ENCODE measurements at places on chromosomes 4 and X. TPM values are rescaled to one million over a fixed set of nuclear protein-coding genes. Genes with fewer than 3 reads are reported as not detected.

TAF7L gene
- not detected for total RNA-seq

MAGEE2 gene
- total RNA-seq, result not detected

DNA sequence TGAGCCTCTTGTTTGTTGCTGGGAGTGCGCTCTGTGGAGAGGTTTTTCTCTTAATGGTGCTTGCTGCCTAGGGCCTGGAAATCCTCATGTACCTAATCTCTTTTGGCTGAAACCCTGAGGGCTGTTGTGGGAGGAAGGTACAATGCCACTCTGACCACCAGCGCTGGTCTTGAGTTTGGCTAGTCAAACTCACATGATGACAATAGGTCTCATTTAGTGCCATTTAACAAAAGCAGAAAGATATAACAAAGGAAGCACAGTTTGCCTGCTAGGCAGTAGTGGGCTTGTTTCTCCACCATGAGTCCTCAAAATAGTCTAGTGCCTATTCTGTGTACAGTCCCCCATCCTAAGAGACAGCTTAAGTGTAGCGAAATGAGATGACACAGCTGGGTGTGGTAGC is 111.3 kb downstream of the TSPAN7 start:
- DNase-seq, result no peak
- peaks cover 6% of the 10 kb centered on the region for H3K4me1 ChIP-seq
- no peaks in the 10 kb centered on the region for H3K36me3 ChIP-seq
- no peak overlapping the region for H3K27ac ChIP-seq

DNA sequence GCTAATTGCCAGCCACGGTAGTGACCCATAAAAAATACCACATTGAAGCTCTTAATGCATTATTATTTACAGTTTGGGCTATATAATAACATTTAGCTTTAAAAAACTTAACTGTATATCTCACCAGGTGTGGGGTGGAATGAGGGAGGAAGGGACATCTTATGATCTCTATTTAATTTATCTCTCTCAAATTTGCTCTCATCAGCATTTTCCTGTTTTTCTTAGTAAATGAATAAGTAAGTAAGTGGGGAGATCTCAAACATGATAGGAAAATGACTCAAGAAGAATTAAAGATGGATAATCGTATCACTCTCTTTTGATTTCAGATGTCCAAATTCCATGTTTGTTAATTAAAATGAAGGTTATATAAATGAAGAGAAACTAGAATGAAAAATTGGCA is 200.7 kb upstream of the NR3C2 start:
- no peaks in the 10 kb centered on the region for H3K27me3 ChIP-seq
- no peak for DNase-seq
- H3K27ac ChIP-seq, result no peak overlapping the region
- H3K4me1 ChIP-seq, result no peaks in the 10 kb centered on the region

GRCh38 chr4:161320377-161320776 is 843.4 kb downstream of the FSTL5 start:
- no peak for DNase-seq
- no peaks in the 10 kb centered on the region for H3K4me1 ChIP-seq
- no peaks in the 10 kb centered on the region for H3K27me3 ChIP-seq
- no peak overlapping the region for H3K27ac ChIP-seq
- H3K36me3 ChIP-seq, result no peaks in the 10 kb centered on the region
- no peak overlapping the region for H3K4me3 ChIP-seq

DNA sequence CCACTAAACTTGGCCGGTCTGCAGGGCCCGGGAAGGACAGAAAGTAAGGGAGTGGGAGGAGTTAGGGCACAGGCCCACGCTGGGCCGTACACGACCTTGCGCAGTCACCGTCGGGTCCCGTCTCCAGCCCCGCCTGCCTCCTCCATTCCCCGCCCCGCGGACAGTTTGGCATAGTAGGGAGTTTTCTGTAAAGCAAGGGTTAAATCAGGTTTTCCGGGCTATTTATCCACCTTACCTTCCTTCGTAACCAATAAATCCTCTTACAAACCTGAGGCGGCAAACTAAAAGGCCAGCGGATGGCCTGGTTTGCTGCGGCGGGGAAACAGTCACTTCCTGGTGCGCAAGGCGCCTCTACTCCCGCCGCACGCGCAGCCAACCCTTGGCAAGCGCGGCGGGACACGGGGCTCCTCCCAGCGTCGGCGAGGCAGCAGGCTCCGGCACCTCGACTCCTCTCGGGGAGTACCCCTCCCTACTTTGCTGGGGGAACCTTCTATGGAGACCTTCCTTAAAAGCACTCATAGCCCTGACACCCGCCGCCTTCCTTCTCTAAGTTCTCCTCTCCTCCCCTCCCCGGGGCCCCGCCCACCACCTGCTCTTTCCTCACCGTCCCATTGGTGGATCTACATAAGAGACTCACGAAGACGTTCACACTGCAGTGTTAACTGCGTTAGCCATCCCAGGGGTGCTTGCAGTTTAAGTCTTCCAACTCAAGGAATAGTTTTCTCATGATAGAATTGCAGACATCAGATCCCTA is at the start of gene TRMT2B:
TRMT2B (minus strand) TSS at position 563 of the 754 bp plus-strand sequence. CDS start 9,822 bp downstream, outside the sequence.
- peak; percentile 88 for DNase-seq
- peak within 1 kb of the TSS; percentile 97 for H3K27ac ChIP-seq
- peak within 1 kb of the TSS; percentile 75 for H3K4me3 ChIP-seq
- H3K27me3 ChIP-seq, result no peaks in the 10 kb centered on the region

GRCh38 chr4:2745981-2746806 is 9.9 kb downstream of the TNIP2 start:
- peak; percentile 80 for DNase-seq
- H3K4me3 ChIP-seq, result peak overlapping the region; percentile 30
- H3K4me1 ChIP-seq, result peaks cover 45% of the 10 kb centered on the region
- peak overlapping the region; percentile 90 for H3K27ac ChIP-seq

GRCh38 chr4:39637586-39638353 is 895 bp downstream of the SMIM14 start:
- peaks cover 38% of the 10 kb centered on the region for H3K4me1 ChIP-seq
- DNase-seq, result peak; percentile 27
- H3K27me3 ChIP-seq, result peaks cover 2% of the 10 kb centered on the region
- peak overlapping the region; percentile 92 for H3K27ac ChIP-seq

BBS7 gene
- 16.3 TPM for total RNA-seq

DNA sequence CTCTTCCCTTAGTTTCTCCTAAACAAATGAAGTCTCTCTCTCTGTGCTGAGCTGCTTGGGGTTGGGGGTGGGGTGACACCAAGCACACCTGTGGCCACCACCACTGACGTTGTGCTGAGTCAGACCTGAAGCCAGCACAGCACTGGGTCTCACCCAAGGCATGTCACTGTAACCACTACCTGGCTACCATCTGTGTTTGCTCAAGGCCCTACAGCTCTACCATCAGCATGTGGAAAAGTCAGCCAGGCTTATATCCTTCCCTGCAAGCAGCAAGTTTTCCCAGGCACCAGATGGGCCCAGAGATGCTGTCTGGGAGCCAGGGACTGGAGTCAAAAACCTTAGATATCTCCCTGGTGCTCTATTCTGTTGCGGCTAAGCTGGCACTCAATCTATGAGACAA is 6.9 kb downstream of the CXCL10 start:
- no peak overlapping the region for H3K27ac ChIP-seq
- DNase-seq, result peak; percentile 17
- peaks cover 6% of the 10 kb centered on the region for H3K27me3 ChIP-seq
- H3K4me1 ChIP-seq, result peaks cover 17% of the 10 kb centered on the region

CLDN22 gene
- total RNA-seq, result not detected

TMEM131L gene
- 49.3 TPM for total RNA-seq

DNA sequence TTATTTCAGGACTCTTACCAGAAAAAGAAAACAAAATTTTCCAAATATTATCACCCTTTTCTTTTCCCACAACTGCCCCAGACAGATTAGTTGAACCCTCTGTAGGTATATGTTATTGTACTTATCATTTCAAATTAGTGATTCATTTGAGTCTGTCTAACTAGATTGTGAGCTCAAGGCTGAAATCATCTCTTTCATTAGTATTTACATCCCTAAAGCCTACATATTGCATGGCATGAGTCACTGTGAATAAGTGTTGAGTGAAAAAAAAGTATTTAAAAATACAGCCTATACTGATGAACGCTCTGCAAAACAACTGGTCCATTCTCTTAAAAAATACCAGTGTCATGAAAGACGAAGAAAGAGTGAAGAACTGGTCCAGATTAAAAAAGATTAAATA is 3.9 kb downstream of the PAGE3 start:
- H3K36me3 ChIP-seq, result no peaks in the 10 kb centered on the region
- no peak overlapping the region for H3K4me3 ChIP-seq
- H3K27me3 ChIP-seq, result no peaks in the 10 kb centered on the region
- H3K4me1 ChIP-seq, result no peaks in the 10 kb centered on the region
- no peak overlapping the region for H3K27ac ChIP-seq

GRCh38 chr4:183445097-183445428 is 627 bp downstream of the CDKN2AIP start:
- H3K4me3 ChIP-seq, result peak overlapping the region; percentile 93
- peaks cover 47% of the 10 kb centered on the region for H3K36me3 ChIP-seq
- H3K4me1 ChIP-seq, result peaks cover 51% of the 10 kb centered on the region
- no peaks in the 10 kb centered on the region for H3K27me3 ChIP-seq
- no peak for DNase-seq

- no peak overlapping the region for H3K27ac ChIP-seq
- no peaks in the 10 kb centered on the region for H3K27me3 ChIP-seq
- peaks cover 9% of the 10 kb centered on the region for H3K36me3 ChIP-seq
- H3K4me3 ChIP-seq, result no peak overlapping the region
- H3K4me1 ChIP-seq, result peaks cover 24% of the 10 kb centered on the region
Measured at GRCh38 chrX:154381271-154381670, 2.2 kb downstream of the EMD start.

DNA sequence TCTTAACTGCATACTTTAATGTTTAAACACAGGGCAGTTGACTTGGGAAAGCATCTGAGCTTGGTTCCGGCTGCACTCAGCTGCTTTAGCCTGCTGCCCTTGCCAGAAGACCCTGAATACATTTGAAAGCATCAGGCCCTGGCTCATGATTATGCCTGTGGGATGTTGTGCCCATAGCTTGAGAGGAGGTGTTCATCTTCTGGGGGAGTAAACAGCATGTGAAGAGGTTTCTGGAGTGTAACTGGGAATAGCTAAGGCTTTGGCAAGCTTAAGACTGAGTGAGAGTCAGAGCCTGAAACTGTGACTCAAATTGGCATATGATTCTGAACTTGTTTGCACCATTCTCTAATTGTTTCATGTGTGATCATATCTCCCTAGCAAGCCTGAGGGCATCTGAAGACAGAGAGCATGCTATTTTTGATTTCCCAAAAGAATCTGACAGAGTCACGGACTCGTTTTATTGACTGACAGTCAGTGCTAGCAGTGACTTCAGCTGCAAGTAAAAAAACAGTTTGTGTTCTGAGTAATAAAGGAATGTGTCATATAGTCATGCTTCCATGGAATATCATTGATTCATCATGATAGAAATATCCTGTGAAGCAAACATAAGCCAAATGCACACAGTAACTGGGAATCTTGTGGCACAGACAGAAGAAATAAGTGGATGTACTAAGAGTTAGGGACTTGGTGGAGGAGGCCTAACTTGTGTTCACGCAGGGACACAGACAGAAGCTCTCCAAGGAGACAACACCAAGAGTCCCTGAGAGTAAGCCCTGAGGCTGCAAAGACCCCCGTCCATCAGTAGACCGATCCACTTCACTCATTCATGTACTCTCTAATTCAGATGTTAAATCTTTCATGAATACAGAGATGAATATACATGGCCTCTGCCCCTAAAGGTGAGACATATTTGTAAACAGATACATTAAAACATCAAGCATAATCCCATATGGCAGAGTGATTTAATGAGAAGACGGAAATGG is 100.7 kb downstream of the SYNPO2 start:
- DNase-seq, result no peak
- no peak overlapping the region for H3K4me3 ChIP-seq
- no peak overlapping the region for H3K27ac ChIP-seq
- no peaks in the 10 kb centered on the region for H3K4me1 ChIP-seq

- no peak for DNase-seq
- H3K36me3 ChIP-seq, result no peaks in the 10 kb centered on the region
- no peaks in the 10 kb centered on the region for H3K4me1 ChIP-seq
- no peak overlapping the region for H3K27ac ChIP-seq
Measured at GRCh38 chrX:122418758-122419157, 765.3 kb upstream of the GRIA3 start.

FAM184B gene
- total RNA-seq, result not detected

GRCh38 chrX:97524997-97525396 is 641.3 kb downstream of the RPA4 start:
- no peak overlapping the region for H3K27ac ChIP-seq
- no peaks in the 10 kb centered on the region for H3K36me3 ChIP-seq
- no peaks in the 10 kb centered on the region for H3K27me3 ChIP-seq
- DNase-seq, result no peak
- no peaks in the 10 kb centered on the region for H3K4me1 ChIP-seq

WWC2 gene
- 0.25 TPM for total RNA-seq

DNA sequence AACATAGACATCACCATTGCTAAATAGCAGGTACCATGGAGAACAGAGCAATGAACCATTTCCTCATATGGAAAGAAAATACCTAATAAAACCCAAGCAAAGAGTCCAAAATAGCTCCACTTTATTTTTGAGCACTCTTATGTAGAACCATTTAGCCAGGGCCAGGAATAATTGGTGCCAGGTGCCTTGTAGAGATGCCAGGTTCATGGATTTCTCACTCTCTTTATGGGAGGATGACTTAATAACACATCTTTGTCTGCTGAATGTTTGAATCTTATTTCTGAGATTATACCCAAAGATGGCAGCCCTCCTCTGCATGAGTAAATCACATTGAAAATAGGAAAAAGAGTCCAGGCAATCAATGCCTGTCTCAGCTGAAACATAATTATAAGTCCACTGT is 212.3 kb upstream of the SFRP2 start:
- H3K4me3 ChIP-seq, result no peak overlapping the region
- peaks cover 6% of the 10 kb centered on the region for H3K27me3 ChIP-seq
- no peaks in the 10 kb centered on the region for H3K36me3 ChIP-seq
- no peak overlapping the region for H3K27ac ChIP-seq
- H3K4me1 ChIP-seq, result no peaks in the 10 kb centered on the region

BMPR1B gene
- not detected for total RNA-seq

GRCh38 chrX:49060914-49061313 is 2.1 kb downstream of the CCDC120 start:
- H3K4me3 ChIP-seq, result no peak overlapping the region
- H3K36me3 ChIP-seq, result no peaks in the 10 kb centered on the region
- peaks cover 2% of the 10 kb centered on the region for H3K4me1 ChIP-seq
- no peaks in the 10 kb centered on the region for H3K27me3 ChIP-seq
- no peak for DNase-seq
- no peak overlapping the region for H3K27ac ChIP-seq

GPR50 gene
- total RNA-seq, result not detected

Measured in activated CD4-positive, alpha-beta T cell treated with anti-CD3 and anti-CD28 coated beads, Interleukin-2, amount 10 ng/mL, durations not matched to agents 7 days and 5 days (primary cell).